ENCODE measurements at places on chromosomes 6 and 20.

GRCh38 chr6:122730775-122731386 is 48.6 kb upstream of the FABP7 start:
- DNase-seq: no peak

DNA sequence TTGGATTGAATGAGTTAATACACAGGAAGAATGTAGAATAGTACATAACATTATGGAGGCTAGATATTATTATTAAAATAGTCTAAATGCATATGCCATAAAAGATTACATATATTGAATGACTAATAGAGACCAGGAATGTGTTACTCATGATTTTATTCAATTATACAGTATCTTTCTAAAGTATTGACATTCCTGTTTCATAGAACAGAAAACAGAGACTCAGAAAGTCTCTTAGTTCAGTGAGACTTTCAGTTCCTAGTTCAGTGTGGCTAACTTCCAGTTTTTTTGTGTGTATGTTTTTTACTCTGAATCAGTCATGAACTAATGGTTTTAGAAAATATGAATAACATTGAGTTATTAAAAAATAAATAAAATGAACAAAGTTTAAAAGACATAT is 34.6 kb upstream of the TMEM244 start:
- DNase-seq: no peak

GRCh38 chr6:146515212-146515611 is 28.4 kb upstream of the RAB32 start:
- DNase-seq: no peak

DNA sequence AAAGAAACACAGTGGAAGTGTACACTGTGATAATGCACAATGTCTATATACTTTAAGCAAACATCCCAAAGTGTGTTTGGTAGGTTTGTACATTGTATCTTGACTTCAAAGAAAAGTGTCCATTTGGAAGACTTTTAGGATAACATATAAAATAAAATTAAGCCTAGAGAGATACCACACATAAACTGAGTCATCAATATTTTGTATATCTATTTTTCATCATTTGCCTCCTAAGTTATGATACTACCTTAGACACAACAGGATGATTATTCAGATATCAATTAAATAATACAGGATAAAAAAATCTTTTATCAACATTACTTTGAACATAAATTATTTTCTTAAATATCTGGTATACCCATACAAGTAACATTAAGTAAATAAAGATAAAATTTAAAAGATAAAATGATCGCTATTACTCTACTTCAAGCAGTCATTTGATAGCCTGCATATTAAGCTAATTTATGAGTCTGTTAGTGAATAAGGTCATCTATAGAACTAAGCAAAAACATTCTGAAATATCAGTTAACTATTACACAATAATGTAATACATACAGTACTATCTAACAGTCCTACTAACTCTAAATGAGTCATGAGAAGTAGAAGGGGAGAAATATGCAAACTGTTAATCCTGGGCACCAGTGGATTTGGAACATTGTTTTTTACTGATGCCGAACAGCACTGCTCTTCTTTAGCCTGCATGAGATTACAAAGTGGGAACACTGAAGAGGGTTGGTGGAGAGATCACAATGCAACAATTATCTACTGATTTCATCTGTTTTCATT is 158.4 kb upstream of the SIM1 start:
- DNase-seq: no peak

DNA sequence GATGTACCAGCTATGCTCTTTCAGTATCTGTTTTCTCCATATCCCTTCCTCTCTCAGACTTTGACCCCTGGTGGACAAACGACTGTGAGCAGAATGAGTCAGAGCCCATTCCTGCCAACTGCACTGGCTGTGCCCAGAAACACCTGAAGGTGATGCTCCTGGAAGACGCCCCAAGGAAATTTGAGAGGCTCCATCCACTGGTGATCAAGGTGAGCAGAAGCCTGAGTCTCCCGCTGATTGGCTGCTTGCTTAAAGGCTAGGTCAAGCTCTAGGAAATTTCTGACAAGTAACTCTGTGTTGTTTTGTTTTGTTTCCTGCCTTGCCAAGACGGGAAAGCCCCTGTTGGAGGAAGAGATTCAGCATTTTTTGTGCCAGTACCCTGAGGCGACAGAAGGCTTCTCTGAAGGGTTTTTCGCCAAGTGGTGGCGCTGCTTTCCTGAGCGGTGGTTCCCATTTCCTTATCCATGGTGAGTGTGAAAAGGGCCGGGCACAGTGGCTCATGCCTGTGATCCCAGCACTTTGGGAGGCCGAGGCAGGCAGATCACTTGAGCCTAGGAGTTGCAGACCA is 28.6 kb downstream of the C6orf89 start:
- DNase-seq: no peak

GRCh38 chr6:36110050-36110449 is 20.3 kb upstream of the MAPK13 start:
- no peak for DNase-seq

GRCh38 chr6:79617518-79617941 is 13.6 kb upstream of the SH3BGRL2 start:
- no peak for DNase-seq

DNA sequence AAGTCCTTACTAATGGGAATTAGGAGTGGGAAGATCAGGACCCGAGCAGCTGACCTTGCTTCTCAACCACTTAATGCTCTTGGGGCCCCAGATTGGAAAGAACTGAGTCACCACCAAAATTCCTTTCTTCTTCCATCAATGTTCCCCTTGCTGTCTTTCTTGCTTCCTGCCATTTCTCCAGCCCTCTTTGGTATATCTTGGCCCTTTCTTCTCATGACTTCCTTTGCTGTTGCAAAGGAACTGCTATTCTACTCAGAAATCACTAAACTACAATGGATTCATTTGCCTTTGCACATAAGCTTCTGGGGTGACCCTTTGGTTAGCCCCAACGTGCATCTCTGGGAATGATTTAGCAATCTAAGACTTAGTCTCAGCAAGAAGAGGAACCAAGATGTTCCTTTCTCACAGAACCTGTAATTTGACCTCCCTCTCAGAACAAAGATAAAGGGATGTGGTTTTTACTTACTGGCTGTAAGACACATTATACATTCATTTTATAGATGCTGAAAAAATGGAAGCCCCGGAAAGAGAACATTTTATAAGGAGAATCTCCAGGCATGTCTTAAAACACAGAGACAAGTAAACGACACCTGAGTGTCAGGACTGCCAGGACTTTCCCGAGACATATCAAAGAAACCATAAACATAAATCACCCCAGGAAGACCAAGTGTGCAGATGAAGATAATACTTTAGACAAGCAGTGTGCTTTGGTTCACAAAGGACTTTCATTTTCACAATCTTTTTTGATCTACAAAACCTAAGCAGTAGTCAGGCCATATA is 99.0 kb upstream of the TNFAIP3 start:
- DNase-seq: no peak

- DNase-seq: no peak
These were observed 24.1 kb upstream of the HINT3 start for GRCh38 chr6:125932451-125932795.
